T-helper 2 cell (primary cell): ENCODE measurements at places on chromosomes 1 and 21.

DNA sequence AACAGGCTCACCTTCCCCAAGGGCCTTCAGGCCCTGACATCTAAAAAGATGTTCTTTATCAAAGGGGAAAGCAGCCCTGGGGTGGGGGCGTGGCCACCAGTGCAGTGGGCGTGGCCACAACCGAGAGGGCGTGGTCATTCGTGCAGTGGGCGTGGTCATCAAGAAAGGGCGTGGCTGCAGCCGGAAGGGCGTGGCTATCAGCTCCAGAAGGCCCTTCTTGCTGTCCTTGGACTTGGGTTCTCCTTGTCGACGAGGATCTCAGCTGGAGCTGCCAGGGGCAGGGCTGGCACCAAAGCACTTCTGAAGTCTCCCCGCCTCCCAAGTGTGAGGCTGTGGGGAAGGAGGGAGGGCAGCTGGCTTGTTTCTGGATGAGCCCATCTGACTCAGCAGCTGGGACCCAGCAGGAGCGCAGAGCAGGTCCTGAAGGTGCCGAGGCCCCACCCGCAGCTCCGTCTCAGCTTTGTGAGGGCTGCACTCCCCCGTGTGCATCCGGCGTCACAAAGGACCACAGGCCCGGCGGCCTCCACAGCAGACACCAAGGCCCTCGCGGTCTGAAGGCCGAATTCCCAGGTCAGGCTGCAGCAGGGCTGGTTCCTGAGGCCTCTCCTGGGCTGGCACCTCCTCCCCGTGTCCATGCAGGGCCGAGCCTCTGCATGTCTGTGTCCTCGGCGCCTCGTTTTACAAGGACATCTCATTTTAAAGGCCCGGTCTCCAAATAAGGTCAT lies 12.8 kb downstream of the PDE9A start:
- DNase-seq = no peak

GRCh38 chr1:178847396-178847849 lies 23.5 kb downstream of the ANGPTL1 start:
- no peak for DNase-seq

GRCh38 chr1:3019516-3020051 lies 1.7 kb upstream of the ACTRT2 start:
- no peak for DNase-seq

GRCh38 chr1:6424000-6424565 lies 493 bp upstream of the ESPN start:
- no peak for DNase-seq

GRCh38 chr1:41638086-41639024 lies 153.9 kb upstream of the EDN2 start:
- no peak for DNase-seq

GRCh38 chr1:66937529-66938234 lies 12.9 kb downstream of the MIER1 start:
- no peak for DNase-seq

DNA sequence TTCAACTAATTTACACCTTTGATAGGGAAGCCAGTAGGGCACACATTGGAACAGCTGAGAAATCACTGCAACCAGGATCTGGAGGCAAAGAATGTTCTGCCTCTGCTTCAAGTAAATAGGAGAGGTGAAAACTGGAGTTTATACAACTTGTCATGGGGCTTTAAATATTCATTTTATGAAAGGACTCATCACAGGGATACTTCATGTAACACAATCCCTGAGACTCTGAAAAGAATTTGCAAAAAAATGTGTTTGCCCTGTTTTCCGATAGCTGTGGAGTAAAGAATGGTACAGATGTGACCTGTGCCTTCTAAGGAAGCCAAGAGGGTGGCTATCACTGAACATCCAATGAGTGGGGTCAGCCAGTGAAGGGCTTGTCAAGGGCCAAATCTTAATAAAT lies 152.0 kb downstream of the LMX1A start:
- DNase-seq = no peak

DNA sequence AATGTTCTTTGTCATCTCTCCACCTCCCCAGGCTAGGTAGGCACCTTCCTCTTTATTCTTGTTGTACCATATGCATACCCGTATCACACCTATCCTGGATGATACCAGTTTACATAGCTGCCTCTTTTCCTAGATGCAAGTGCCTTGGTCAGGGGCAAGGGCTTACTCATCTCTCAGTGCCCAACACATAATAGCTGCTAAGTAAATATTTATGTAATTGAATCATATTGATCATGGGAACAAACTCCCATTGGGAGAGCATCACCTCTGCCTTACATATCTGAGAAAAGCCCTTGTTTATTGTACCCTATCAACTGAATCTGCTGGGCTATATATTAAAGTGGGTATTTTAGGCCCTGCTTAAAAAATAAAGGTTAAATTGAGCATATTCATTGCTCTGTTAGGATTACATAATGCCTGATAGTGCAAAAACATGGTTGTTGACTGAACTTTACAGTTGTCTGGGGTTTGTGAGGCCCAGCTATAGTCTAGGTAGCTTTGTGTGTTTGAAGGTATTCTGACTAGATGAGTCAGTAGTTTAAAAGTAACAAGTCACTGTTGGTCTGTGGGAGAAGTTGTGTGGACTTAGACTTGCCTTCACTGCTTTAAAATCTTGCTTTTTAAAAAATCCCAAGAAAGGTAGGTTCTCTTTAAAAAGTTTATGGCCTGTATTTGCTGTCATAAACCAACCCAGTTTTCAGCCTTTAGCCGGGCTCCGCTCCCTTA lies 82.6 kb downstream of the OLFML2B start:
- DNase-seq = no peak

GRCh38 chr1:66240491-66241484 lies 293.2 kb upstream of the SGIP1 start:
- no peak for DNase-seq

- no peak for DNase-seq
Measured at GRCh38 chr1:63982201-63982600, 208.4 kb downstream of the ROR1 start.

- DNase-seq = no peak
Measured at GRCh38 chr21:18959817-18960216, 556.2 kb upstream of the TMPRSS15 start.

DNA sequence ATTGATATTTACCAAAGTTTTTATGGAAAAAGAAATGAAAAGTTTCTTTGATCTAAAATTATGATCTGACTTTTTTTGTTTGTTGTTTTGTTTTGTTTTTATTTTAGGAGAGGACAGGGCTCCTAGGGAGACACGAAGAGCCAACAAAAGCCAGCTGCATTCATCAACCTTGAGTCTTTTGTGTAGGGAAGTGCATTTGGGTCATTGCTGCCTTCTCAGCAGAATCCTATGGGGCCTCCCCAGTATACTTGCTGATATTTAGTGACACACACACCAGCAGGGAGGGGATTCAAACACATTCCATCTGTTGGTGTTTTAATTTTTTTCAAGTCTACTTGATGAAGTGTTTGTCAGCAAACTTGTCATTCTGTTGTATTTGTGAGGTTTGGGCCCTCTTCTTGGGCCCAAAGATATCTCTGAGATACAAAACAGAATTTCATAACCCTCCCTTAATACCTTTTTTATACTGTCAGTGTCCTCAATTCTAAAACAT lies 203.5 kb downstream of the NTNG1 start:
- no peak for DNase-seq

- peak; percentile 36 for DNase-seq
Measured at GRCh38 chr1:237814319-237814924, 76.3 kb downstream of the ZP4 start.

DNA sequence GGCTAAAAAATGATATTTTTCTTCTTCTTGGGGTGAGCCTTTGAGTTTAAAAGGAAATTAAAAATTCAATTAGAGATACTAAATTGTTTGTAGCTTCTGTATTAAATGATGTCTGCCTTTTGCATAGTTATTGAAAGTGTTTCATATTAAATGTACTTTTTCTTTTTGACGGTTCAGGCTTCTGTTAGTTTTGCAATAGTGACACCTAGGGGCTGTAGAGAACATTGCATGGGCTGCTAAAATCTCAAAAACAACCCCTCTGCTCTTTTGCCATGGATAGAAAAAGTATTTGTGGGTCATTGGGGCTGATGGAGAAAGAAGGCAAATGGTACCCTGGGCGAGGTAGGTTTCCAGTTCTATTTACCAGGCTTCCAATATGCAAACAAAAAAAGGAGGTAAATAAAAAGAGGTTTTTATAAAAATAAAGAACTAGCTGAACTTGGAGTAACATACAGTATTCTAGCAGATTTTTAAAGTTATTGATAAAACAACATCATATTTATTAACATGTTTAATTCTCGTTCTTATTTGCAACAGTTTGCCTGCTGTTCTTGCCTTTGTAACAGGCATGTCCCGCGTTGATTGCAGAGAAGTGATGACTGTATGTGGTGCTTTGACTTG lies 115.4 kb upstream of the HOOK1 start:
- no peak for DNase-seq

DNA sequence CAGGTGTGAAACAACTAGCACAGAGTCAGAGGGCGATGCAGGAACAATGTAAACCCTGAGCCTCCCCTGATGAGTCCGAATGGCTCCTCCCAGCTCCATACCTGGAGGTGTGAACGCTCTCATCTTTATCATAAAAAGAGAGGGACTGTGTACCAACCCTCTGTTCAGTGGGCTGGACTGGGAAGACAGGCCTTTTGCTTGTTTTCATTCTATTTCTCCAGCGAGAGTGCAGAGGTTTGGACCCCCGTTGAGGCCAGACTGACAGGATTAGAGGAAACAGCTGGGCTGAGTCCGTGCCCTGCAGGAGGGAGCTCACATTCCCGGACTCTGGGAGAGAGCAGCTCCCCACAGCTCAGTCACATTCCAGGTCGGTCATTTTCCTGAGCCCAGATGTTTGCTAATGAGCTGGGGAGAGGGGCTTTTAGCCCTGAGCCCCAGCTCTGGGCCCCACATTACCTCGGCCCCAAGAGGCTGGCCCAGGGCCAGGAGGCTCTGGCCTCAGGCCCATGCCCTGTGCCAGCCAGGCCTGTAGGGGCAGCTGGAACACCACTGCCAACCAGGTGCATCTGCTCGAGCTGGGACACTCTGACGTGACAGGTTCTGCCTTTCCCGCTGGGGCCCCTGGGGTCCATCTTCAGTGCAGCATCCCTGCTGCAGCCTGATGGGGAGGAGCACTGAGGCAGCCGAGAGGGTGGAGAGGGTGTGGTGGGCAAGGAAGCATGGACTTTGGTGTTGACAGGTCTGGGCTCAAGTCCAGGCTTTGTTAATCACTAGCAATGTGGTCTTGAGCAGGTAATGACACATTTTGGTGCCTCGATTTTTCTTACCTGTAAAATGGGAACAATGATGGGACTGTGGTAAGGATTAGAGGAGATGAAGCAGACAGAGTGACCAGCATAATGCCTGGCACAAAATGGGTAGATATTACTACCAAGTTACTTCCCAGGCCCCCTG lies 3.5 kb upstream of the NBL1 start:
- no peak for DNase-seq

DNA sequence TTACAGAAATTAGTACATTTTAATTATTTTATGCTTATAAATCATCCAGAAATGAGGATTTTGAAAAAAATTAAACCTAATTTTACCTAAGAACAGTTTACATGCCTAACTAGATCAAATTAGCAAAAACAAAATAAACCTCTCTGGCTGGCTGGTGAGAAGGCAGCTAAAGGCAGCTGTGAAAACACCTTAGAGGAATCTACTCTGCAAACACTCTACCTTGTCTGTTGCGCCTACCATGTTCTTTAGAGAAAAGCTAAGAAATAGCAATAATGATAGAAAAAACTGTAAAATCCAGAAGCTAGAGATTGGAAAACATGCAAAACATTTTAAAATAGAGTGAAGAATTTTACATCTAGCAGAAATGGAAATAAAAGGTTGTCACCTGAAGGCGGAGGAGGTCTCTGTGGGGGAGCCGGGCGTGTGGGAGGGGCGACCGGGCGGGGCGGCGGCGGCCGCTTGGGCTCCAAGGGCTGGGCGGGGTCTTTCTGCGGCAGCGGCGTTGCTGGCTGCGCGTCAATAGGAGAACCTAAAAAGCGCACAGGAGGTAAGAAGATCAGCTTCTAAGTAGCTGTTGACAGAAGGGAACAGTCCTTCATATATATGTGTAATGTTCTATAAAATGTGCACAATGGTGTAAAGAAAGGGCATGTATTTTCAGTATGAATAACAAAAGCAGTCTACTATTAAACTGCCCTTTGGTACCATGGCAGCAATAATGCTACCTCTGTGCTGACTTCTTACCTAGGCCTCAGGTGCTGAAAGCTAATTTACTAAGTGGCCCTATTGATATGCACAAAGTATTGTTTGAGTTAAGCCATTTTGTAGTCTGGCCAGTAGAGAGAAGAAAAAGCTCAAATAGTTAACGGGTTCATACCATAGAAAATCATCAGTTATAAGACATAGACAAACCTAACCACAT lies 33.3 kb upstream of the CFAP298 start:
- DNase-seq = no peak

DNA sequence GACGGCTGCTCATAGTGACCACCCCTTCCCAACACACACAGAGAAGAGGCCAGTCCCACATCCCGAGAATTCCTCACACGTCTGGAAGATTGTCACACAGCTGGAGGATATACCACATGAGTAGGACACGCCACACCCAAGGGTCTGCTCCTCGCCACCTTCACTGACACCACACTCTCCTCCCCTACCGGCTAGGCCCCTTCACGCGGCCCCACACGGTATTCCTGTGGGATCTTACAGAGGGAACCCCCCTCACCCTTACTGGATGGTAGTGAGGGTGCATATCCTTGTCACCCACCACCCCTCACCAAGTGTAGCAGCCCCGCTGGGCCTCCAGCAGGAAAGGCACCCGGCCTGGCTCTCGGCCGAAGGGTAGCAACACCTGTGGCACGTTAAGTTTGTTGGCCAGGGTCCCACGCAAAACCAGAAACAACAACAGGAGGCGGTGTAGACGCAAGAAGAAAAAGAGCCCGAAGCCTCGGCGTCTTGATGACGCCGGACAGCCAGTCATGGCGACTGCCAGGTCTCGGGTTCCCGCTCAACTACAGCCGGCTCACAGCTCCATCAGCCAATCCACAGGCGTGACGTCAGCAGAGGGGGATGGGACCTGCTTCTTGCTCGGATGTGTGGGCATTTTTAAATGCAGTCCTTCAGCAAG lies at the start of gene NUP210L:
TSS of gene NUP210L (minus strand) at position 540 of the 658 bp plus-strand sequence.
- DNase-seq = no peak

- DNase-seq = no peak
Measured at GRCh38 chr1:92730476-92730875, 54.4 kb downstream of the EVI5 start.

GRCh38 chr1:200262326-200262965 lies 147.4 kb downstream of the ZNF281 start:
- DNase-seq = no peak

GRCh38 chr1:97186381-97186780 lies 464.8 kb downstream of the PTBP2 start:
- DNase-seq = no peak

- no peak for DNase-seq
Measured at GRCh38 chr1:247114351-247115140, 10.4 kb upstream of the ZNF669 start.

DNA sequence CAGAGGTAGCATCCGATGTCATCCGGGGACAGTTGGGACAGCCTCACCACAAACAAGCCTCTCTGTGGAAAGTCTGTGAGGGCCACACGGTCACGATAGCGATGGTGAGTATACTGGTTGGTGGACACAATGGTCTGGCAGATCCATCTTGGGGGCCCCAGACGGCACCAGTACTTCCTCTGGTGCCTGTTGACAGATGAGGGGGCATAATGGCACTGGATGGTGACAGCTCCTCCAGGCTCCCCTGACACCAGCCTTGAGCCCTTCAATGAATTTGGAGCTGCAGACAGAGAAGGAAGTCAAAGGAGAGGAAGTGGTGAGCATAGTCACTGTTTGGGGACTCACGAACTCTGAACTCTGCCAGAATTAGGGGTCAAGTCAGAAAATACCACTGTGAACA lies 8.0 kb downstream of the FCAMR start:
- no peak for DNase-seq
